NCI-H2171 (cell line): ENCODE measurements at places on chromosomes 1 and 21.
A peak's percentile ranks its signal among the peaks of the same experiment; 100 is the strongest.

- no peak for DNase-seq
Measured at GRCh38 chr1:109882288-109883245, 28.1 kb upstream of the CSF1 start.

DNA sequence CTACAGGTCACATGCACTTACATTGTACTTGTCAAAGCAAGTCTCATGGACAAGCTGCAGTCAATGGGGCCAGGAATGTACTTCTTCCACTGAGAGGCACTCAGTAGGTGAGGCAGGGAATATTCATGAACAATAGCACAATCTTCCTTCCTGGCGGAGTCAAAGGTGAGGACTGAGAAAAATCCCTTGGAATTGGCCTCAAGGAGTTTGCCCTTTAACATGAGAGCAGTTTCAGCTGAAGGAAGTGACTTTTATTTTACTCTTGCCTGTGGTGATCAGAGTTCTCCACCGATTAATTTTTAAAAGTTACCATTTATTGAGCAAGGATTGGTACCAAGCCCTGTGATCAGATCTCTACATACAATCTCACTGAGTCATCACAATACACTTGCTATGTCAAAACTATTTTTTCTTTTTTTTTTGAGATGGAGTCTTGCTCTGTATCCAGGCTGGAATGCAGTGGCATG lies 11.2 kb upstream of the AK2 start:
- DNase-seq = no peak

DNA sequence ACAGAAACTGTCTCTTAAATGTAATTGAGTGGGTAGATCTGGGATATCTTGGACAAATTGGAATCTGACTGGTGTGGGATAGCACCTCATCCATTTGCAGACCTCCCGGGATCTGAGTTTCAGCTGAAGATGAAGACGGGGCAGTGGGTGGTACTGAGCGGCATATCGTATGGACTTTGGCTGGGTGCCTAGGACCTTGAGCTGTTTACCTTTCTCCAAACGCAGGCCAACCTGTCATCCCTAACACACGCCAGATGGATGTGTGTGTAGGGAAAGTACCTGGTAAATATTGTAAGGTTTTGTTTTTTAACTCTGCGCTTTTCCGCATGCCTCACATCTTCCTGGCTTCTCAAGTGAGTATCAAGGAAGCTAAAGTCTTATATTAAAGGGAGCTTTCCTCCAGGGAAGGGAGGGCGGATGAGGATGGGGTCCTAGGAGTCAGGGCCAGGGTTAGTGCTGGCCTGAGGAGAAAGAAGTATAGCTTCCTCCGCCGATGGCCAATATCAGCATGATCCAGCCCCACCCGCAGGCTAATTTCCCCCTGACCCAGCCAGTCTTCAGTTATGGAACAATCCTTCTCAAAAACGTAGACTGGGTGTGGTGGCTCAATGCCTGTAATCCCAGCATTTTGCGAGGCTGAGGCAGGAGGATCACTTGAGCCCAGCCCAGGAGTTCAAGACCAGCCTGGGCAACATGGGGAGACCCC lies 26.2 kb downstream of the ATP8B2 start:
- peak; percentile 78 for DNase-seq

DNA sequence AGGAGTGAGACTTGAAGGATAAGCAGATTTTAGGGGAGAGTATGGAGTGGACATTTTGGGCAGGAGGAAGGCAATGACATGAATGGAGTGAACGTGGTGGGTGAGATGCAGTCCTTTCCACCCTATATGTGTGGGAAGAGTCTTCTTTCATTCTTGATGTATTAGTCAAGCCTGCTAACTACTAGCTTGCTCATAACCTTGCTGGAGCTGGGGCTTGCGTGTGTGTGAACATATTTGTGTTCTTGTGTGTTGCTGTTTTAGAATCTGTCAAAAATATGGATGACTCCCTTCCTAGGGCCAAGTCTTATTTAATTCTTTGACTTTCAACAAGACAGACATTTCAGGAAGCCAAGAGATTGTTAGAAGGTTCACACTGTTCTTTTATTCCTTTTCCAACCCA lies 132.7 kb downstream of the UCK2 start:
- no peak for DNase-seq

- no peak for DNase-seq
Measured at GRCh38 chr1:46690931-46691421, 19.3 kb downstream of the TEX38 start.

- DNase-seq = peak; percentile 82
Measured at GRCh38 chr1:923131-923990, at the start of gene SAMD11. TSS of gene SAMD11 (plus strand) at chr1:923923. CDS start at chr1:924432, 509 bp downstream.

DNA sequence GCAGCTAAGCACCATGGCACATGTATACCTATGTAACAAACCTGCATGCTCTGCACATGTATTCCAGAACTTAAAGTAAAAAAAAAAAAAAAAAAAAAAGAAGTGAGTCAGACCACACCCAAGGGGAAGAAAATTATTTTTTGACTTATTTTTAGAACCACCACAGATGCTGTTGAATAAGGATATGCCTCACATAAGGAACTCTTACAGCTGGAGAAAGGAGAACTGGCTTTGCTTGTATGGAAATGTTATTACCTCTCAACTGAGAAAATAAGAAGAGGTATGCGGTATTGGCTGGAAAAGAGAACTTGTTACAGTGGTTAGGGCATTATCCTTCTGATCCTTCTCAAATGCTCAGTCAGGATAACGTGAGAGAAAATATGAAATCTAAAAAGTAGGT lies 27.5 kb upstream of the FCER1A start:
- no peak for DNase-seq

DNA sequence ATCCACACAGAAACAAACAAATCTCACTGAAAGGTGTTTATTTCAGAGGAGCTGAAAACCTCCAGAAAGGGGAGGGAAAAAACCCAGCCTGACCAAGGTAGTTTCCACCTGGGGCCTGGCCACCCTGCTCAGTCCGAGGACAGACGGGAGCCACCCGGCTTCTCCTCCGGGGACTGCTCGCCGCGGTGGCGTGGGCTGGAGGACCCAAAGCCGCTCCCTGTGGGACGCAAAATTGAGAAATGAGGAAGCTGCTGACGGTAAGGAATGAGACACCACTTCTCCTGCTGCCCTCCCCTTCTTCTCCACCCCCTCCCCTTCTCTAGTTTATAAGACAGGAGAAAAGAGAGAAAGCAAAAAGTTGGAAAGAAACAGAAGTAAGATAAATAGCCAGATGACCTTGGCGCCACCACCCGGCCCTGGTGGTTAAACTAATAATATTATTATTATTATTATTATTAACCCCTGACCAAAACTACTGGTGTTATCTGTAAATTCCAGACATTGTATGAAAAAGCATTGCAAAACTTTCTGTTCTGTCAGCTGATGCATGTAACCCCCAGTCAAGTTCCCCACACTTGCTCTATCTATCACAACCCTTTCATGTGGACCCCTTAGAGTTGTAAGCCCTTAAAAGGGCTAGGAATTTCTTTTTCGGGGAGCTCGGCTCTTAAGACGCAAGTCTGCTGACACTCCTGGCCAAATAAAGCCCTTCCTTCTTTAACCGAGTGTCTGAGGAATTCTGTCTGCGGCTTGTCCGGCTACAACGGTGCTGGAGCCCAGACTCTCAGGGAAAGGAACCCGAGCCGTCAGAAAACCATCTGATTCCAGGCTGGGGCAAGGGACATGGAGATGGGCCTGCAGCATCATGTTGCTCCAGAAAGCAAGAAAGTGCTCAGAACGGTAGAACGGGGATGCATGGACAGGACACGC lies 12.5 kb downstream of the ITGB2 start:
- DNase-seq = no peak

GRCh38 chr1:23210963-23211362 lies 6.3 kb downstream of the HTR1D start:
- no peak for DNase-seq

DNA sequence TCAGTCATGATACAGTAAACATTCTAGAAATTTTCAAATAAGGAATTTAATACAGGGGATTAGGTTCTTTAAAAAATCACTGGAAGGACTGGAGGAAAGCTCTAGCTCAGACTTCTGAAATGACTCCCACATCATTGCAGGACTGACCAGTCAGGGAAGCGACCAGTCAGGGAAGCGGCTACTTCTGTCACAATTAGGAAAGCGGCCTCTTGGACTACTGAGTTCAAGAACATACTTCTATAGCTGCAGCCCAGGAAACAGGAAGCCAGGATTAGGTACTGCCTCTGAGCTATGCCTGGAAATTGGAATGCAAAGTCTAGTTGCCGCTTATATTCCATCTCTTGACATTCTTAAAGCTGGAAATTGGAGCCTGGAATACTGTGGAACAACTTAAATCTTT lies 45.5 kb downstream of the USP25 start:
- DNase-seq = no peak

GRCh38 chr1:178536844-178537371 lies 24.0 kb downstream of the TEX35 start:
- no peak for DNase-seq

GRCh38 chr21:35477622-35478021 lies 428.5 kb upstream of the RUNX1 start:
- no peak for DNase-seq

DNA sequence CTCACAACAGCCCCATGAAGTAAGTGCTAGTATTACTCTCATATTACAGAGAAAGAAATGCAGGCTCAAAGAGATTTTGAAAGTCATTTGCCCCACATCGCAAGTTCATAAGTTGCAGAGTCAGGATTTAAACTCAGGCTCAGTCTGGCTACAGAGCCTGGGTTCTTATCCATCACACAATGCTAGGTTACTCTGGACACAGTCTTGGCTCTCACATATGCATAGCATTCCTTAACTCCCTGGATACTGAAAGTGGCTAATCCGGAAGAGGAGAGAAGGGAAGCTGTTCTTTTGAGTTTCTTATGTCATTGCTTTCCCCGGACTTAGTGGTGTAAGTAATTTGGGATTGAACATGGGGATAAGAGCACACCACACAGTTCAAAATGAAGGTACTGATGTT lies 357.4 kb upstream of the PLXNA2 start:
- no peak for DNase-seq
